ENCODE measurements at places on chromosomes 5 and 9.

- DNase-seq, result peak; percentile 51
Observed at GRCh38 chr9:137959641-137960411, 82.2 kb downstream of the CACNA1B start.

DNA sequence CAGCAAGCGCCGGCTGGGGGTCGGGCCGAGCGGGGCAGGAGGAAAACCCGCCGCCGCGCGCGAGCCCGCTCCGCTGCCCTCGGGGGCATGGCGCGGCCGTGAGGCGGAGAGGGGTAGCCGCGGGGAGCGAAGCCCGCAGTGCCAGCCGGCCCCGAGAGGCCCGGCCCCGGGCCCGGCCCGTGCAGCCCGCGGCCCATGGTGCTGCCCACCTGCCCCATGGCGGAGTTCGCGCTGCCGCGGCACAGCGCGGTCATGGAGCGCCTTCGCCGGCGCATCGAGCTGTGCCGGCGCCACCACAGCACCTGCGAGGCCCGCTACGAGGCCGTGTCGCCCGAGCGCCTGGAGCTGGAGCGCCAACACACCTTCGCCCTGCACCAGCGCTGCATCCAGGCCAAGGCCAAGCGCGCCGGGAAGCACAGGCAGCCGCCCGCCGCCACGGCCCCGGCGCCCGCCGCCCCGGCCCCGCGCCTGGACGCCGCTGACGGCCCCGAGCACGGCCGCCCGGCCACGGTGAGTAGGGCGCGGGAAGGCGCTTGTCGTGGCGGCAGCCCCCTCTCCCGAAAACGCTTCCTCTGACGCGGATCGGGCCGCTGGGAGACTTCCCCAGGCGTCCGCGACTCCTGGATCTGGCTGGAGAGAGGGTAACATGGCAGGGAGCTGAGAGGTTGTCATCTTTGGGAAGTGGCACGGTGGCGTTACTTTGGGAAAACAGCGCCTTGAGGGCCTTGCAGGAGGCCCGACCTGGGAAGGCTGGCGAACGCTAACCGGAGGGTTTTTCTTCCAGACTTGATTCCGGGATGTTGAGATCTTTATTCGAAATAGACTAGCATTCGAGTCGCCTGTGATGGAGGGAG lies 523 bp downstream of the MAML1 start:
- DNase-seq, result peak; percentile 58

DNA sequence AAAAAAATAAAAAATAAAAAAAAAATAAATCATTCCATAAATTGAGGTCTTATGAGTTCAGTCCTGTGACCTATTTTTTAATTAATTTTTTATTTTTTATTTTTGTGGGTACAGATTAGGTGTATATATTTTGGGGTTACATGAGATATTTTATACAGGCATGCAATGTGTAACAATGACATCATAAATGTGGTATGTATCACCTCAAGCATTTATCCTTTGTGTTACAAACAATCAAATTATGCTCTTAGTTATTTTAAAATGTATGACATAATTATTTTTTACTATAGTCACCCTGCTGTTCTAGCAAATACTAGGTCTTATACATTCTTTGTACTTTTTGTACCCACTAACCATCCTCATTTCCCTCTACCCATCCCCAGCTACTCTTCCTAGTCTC lies 537.9 kb downstream of the HINT1 start:
- no peak for DNase-seq

DNA sequence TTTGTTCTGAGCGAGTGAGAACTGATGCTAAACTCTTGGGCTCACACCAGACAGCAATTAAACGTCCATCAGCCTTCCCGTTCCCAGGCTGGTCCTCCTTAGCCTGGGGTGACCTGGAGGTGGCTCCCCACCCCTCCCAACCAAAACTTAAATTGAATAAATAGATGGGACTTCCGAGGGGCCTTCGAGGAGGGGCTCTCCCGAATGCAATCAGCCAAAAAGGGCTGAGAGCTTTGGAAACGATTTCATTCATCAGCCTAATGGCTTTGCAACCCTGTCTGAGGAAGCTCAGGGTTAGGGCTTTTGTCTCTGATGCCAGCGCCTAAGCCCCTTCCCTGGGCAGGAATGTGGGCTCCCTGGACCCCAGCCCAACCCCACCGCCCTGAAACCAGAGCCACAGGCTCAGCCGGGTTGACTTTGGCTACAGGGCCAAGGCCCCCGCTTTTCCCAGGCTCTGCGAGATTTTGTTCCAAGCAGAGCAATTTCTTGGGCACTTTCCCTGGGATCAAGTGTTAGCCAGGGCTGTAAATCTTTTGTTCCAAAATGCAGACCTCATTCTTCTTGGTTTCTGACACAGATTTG lies 29.2 kb downstream of the LHX3 start:
- DNase-seq, result no peak

DNA sequence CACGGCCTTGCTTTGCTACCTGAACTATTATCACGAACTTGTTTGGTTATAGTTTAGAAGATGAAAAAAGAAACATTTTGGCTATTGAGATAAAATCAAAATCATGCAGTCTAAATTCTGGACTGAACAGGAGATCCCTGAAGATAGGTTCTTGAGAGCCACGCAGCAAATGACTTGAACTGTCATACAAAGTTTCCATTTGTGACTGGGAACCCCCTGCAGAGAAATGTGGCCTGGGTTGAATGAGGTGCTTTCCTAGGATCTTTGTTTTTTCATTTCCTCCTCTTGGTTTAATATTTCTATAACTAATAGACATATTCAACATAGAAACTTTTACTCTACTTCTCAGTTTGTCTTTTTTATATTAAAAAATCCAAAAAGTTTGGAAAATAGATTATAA lies 184.7 kb upstream of the TRPM3 start:
- DNase-seq, result no peak

DNA sequence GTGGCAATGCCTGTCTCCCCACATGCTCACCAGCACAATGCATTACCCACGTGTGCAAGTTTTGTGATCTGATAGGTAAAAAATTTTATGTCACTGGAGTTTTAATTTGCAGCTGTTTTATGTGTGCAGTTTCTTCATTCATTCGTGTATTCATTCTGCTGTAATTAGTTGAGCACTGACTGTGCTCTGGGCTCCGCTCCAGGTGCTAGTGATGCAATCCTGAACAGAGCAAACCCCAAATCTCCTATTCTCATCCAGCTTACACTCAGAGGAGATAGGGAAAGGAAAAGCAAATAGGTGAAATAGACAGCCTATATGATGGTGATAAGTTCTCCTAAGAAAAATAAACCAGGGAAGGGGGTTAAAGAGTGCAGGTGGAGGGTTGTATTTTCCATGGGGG lies 148.4 kb downstream of the TENT4A start:
- no peak for DNase-seq

DNA sequence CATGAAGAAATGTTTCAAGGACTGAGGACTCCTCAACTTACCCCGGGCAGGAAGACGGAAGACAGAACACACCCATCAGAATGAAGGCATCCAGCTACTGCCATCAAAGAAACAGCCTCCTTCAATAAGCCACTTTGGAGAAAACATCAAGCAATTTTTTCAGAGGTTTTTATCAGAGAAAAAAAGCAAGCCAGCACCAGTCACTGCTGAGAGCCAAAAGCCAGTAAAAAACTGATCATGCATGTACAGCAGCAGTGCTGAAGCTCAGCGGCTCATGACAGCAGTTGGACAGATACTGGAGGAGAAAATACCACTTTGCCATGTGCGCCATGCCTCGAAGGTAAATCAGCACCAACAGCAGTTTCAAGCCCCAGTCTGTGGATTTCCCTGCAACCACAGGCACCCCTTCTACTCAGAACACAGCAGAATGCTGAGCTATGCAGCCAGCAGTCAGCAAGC lies 10.1 kb upstream of the ZNF484 start:
- no peak for DNase-seq

- no peak for DNase-seq
Observed at GRCh38 chr5:178762391-178762790, 31.9 kb upstream of the ZNF354A start.

- DNase-seq, result no peak
Observed at GRCh38 chr5:128469912-128470311, 68.1 kb downstream of the FBN2 start.

GRCh38 chr9:14433351-14434157 lies 119.6 kb upstream of the NFIB start:
- DNase-seq, result no peak

DNA sequence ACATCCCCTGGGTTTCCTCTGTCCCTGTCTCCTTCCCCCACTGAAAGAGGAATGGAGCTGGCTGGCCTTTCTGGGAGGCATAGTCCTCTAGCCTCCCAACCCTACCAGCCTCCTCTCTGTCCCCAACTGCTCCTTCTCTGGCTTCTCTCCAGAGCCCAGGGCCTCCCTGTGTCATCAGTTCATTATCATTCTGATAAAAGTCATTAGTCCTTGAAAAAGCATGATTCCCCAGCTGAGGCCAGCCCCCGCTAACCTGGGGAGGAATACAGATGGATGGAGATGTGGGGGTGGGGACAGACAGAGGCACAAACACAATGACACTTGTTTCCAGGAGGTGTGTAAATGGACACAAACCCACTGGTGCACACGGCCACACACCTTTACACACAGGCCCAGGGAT lies 73.6 kb upstream of the HSPA9 start:
- no peak for DNase-seq

DNA sequence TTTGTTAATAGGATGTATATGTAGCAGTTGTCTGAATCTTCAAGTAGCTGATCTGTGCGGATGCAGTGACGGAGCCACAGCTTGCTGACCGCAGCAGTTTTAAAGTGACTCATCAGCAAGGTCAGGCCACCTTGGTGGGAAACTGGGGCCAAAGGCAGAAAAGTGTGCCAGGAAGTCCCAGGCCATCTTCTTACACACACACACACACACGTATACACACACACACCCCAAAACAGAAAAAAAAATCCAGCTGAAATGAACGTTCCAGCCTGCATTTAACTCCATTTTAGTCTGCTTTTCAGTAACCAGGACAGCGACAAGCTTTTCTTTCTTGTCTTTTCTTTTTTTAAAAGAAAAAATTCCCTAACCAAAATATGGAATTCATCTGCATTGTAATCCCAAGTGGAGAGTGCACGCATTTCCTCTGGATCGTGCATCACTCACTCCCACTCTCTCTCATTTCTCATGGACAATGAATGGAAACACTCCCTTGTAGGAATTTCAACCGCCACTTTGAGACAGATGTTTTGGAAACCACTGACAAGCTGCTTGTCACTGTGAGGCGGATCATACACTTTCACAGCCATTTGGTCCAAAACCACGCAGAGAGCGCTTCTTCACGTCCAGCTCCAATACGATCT lies 103.9 kb downstream of the LHFPL2 start:
- DNase-seq, result no peak

DNA sequence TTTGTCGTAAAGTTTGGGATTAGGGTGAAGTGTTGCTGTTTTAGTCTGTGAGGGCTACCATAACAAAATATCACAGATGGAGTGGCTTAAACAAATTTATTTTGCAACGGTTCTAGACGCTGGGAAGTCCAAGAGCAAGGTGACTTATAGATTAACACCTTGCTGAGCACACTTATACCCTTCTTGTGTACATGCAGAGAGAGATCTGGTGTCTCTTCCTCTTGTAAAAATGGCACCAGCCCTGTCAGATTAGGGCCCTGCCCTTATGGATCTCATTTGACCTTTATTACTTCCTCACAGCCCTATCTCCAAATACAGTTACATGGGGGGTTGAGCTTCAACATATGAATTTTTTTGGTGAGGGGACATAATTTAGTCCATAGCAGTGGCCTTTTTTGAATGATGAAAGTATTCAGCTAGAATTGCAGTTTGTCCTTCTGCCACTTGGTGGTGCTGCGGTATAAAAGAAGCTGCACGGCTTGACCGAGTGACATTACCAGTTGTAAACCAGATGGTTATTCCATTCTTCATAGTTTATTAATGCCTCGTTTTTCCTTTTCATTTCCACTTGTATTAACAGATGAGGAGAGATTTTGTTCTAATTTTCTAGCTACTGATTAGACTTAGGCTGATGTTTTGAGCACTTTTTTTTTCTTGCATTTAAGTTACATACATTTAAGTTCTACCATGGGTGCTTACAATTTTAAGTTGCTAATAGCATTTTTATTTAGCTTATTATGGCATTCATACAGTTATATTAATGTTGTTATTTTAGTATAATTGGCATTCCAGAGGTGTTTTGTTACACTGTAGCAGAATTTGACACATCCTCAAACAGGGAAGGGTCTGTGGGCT lies 19.4 kb downstream of the DCP2 start:
- DNase-seq, result peak; percentile 55

- DNase-seq, result no peak
Observed at GRCh38 chr5:172593306-172593705, 47.8 kb upstream of the NEURL1B start.

- DNase-seq, result no peak
Observed at GRCh38 chr5:143456952-143457547, 53.6 kb upstream of the NR3C1 start.

GRCh38 chr5:96144289-96144688 lies 182.6 kb upstream of the ELL2 start:
- DNase-seq, result no peak

DNA sequence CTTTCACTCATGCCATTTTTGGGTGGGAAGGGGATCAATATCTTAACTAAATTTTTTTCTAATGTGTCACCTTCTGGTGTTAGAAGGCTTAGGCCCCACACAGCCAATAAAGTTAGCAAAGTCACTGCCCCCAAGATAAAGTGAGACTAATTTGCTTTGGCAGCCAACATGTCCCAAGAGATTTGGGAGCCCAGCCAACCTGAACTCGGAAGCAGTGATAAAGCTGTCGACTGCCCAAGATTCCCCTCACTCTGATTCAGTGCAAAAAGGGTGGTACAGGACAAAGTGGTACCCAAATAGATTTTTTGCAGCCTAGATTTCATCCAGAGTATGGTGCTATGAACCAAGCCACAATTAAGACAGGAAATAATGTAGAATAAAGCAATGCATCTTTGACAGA lies 572.5 kb upstream of the ARRDC3 start:
- DNase-seq, result no peak

DNA sequence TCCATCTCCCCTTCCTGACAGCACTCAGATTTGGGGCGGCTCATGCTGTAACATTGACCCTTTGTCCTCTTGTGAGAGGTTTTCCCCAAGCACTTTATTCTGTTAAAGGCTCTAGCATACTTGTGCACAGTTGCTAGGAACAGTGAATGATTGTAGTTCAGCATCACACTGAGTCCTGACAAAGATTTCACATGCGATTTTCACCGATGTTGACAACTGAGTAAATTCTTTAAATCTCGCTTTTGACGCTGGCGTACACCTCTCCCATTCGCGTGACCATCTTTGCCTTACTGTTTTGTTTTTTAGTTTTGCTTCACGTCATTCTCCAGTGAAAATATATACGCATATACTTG lies 780 bp downstream of the CDC37L1 start:
- no peak for DNase-seq

Measured in GM13976 (cell line).